ENCODE measurements at places on chromosomes 2 and 18.
A peak's percentile ranks its signal among the peaks of the same experiment; 100 is the strongest.

DNA sequence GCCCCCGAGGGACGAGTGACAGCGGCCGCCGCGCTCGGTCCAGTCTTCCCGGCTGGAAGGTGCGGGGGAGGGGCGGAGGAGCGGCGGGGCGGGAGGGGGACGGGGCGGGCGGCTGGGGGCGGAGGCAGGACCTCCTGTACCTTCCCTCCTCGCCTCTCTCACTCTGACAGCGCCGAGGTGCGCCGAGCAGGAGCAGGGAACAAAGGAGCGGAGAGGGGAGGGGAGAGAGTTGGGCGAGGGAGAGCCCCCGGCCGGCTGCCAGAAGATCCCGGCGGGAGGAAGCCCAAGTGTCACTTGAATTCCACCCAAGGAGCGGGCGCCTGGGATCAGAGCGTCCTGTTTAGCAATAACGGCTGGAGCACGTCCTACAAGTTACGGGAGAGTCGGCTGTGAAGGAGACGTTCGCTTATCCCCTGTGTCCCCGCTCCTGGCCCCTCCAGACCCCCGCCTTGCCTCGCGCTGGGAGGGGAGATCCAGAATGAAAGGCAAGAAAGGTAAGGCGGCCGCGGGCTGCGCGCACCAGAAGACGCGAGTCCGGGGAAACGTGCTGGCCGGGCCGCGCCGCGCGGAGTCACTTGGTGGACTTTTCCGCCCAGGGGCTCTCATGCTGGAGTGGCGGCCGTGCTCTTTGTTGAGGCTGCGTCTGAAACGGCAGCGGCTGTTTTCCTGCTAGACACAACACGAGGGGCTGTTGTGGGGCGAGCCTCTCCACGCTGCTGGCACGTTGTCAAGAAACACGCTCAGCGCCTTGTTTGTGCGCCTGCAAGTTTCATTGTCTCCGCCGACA lies at the start of gene TGIF1:
Gene TGIF1 (plus strand): TSS at position 161 of the 787 bp plus-strand sequence. CDS start 318 bp downstream, at position 479.
- DNase-seq = peak; percentile 41

- no peak for DNase-seq
Measured at GRCh38 chr2:30738141-30738911, 68.9 kb downstream of the CAPN13 start.

GRCh38 chr2:105748566-105748965 lies 3.9 kb downstream of the NCK2 start:
- no peak for DNase-seq

GRCh38 chr2:237405006-237405559 lies 8.9 kb downstream of the COL6A3 start:
- DNase-seq = no peak

DNA sequence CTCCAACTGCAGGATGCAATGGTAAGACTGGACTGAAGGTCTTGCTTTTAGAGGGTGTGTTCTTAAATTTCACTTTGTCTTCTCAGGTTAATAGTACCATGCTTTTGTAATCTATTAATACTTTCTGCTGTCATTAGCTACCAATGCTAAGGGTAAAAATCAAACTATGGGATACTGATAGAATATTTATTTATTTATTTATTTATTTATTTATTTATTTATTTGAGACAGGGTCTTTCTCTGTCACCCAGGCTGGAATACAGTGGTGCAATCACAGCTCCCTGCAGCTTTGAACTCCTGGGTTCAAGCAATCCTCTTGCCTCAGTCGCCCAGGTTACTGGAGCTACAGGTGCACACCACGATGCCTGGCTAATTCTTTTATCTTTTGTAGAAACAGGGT lies 152.1 kb downstream of the SPP2 start:
- no peak for DNase-seq

GRCh38 chr2:135299658-135300244 lies 231.3 kb downstream of the ZRANB3 start:
- no peak for DNase-seq

DNA sequence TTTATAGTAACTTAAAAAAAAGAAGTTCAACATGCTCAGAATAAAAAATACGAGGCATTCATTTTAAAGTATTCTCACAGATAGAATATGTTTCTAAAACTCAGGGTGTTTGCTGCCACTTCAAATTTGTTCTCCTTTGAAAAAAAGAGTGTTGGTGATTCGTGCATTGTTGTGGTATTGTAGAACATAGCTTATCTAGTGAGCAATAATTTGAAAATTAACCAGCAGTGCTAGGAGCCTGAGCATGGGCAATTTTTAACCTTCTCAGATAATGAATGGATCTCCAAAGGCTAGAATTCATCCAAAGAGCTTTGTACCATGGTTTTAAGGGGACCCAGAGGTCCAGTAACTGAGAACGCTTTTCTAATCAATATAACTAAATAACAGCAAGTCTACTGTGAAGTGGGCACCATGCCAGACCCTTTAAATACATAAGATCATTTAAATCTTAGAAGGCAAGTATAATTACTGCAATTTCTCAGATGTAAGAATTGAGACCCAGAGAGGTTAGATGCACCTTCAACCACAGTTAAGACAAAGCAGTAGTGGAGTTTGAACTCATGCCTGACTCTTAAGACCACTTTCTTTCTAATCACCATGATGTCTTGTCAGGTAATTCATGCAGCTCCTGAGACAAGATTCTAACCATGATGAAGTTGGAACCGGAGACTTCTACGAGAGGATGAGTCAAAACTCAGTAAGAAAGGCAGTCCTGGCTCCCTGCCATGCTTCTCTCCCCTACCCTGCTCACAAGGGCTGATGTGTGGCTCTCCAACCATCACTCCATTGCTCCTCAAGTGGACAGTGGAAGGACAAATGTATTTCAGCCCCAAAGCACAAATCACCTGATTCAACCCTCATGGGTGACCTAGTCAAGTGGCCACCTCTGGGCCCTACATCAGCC lies 3.4 kb downstream of the CYRIA start:
- DNase-seq = no peak

DNA sequence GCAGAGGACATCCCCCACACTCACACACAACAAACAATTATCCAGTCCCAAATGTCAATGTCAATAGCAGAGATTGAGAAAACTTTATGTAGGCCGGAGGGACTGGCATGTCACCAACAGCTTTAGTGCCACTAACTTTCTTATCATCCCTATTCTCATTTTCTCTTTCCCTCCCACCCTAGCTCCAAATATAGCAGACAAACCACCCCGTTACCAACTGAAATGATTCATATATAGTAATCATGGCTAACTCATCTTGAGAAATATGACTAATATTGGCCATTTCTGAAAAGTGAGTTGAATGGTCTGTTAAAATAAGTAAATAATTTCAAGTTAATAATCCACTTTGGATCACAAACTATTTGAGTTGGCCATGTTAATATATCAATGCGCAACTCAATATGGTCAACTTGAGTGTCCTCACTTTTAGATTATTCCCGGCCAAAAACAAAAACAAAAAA lies 242.1 kb upstream of the RND3 start:
- DNase-seq = no peak

DNA sequence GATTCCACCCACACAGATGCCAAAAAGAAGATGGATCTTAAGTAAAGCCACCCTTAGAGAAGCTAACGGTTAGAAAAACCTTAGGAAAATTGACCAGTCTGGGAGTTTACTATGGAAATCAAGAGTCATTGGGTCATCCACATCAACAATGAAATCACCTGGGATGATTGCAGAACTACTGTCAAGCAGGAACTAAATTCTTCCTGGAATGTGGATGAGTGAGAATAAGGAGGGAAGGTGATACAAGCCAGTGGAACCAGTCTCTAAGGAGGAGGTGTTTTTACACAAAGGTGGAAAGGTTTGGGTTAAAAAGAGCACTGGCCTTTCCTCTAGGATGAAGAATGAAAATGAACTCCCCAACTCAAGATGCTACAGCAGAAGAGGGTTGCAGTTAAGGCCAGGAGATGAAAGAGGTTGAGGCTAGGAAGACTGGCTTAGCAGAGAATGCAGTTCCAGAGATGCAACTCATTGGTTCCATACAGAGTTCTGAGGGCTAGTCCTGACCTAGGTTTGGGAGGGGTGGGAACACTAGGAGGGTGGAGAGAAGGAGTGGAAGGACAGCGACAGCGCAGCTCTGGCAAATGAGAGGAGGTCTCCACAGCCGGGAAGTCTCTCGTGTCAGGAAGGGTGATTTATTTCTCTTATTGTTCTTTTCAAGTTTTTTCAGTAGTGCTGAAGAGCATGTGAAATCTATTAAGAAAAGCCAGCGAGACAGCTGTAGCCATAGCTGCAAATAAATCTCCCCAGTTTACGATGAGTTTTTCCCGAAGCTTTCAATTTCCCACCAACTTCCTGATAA lies 27.7 kb upstream of the KDM3A start:
- DNase-seq = no peak

GRCh38 chr2:198054299-198054698 lies 249.9 kb downstream of the PLCL1 start:
- no peak for DNase-seq

GRCh38 chr18:75556841-75557240 lies 129.3 kb upstream of the SMIM21 start:
- DNase-seq = no peak

DNA sequence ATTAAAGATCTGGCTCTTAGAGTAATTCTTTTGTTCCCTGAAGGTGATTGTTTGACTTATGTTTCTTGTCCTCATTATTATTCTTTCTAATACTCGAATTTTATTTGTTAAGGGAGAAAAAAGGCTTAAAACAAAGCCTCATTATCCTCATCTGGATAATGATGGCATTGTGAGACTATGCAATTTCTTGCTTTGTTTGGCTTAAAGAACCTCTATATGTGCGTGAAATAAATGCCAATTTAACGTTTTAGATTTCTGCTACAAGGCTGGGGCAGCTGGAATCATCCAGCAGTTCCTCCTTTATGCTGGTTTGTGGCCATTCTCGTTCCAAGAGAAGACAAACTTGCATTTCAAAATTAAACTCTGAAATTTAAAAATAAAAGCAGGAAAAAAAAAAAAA lies 4.9 kb upstream of the DPYSL5 start:
- DNase-seq = no peak

- DNase-seq = no peak
Measured at GRCh38 chr2:160358046-160358445, 135.6 kb downstream of the RBMS1 start.

DNA sequence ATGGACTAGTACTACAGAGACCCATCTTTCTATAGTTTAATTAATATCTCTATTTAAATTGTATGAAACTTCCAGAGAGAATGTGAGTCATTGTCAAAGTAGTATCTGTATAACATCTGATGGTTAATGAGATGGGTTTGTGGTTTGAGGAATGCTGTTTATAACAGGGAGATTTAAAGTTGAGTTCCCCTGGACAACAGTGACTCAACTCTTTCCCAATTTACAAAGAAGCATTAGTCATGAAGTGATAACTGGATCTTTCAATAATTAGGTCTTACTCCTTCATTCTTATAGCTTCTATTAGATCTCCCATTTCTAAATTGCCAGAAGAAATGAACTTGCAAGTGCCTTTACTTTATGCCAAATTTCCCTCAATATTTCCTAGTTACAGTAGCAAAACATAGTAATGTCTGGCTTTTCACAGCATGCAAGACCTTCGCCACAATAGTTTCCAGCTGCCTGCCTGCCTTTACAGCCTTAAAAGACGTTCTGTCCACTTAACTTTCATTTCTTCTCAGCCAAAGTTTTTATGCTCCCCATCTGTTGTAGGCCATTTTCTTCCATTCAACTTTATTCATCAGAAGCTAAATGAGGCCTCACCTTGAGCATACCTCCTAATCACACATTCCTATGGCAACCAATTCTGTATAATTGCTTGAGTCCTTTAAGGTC lies 47.7 kb upstream of the WDR75 start:
- no peak for DNase-seq

DNA sequence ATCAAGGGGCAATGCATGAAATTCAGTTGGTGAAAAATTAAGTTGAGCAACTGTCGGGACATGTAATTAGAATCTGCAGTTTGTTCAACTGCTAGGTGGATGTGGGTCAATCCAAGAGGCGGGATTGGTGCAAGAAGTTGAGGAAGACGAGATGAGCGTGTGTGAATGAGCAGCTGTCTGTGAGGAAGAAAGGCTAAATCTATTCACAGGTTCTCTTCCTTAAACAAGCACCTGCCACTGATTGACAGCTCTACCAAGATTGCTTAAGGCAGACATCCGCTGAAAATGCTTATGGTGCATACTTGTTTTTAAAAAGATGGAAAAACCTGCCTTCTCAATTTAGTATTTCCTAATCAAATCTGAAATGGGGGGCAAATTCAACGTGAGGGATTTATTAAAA lies 323.4 kb upstream of the THUMPD2 start:
- DNase-seq = no peak

DNA sequence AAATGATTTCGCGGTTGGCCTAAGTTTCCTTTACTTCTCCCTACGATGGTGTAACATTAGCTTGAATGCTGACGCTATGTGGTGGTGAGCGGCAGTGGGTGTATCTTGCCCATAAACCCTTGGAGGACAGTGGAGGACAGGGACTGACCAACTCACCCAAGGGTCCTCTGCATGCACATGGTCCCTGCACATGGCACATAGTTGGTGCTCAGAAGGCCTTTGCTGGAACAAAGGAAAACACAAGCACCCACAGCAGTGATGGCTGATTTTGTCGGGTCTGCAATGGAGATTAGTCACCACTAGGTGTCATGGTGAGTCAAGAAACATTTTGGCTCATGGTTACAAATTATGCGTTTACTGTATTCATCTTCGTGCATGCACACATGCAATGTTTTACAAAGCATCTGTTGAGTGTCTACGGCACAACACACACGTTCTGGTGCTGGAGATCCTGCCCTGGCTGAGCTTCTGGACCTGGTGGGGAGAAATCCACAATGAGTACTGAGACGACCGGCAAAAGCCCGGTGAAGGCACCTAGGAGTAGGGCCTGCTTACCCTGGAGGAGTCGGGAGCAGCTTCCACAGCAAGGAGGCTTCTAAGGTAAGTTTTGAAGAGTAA lies 44.0 kb downstream of the PDCL3 start:
- DNase-seq = no peak

DNA sequence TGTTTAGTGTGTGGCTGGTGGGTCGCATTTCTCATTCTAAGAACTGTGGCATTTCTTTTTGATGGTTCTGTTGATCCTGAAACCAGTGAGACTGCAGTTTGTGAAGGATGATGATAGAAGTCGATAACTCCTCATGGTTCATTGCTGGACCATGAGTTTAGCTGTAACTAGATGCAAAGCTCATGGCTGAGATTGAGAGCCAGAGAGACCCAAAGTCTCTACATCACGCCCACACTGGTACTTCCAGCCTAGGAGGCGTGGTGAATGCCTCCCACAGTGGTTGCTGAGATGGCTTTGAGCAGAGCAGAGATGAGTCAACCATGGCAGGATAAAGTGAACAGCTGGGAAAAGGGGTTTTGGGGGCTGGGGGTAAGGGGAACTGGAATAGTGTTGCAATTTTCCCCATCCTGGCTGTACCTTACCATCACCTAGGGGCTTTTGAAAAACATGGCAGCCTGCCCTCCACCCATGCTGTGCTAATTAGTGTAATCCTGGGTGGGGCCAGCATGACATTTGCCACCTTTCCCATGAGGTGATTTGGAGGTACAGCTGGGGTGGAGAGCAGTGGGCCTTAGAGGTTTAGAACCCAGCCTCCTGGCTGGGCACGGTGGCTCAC lies 24.1 kb downstream of the INPP4A start:
- DNase-seq = no peak

DNA sequence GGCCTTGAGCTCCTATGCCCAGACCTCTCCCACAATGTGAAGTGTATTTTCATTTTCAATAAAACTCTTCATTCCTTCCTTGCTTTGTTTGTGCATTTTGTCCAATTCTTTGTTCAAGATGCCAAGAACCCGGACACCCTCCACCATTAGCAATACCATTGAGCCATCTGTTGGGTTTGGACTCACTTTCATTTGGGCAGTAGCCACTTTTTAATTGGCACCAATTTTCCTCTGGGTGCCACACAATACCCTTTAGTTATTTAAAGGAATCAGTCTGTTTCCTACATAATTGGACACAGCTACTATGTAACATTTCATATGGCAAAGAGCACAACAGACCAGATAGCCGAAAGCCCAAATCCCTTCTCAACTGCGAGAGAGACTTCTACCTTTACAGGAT lies 22.5 kb upstream of the SLC35G4 start:
- DNase-seq = no peak

All from thoracic aorta (tissue), 2 donors.